NCI-H774 (cell line): ENCODE measurements at places on chromosomes 6 and 20.

DNA sequence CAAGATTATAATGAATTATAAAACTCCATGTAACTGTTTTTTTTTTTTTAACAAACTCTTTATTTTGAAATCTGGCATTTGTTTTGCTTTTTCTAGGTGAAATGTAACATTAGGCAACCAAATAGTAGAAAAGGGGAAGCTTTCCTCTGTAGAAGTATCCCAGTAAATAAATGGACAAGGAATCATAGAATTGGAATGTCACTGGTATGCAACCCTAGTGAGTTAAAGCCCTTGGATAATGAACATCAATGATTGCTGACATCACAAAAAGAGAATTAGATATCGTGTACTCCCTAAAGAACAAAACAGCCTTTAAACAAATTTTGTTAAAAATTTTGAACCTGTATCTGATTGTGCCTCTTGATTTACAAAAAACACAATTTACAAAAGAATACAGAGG is 93.9 kb upstream of the OGFRL1 start:
- DNase-seq, result no peak

DNA sequence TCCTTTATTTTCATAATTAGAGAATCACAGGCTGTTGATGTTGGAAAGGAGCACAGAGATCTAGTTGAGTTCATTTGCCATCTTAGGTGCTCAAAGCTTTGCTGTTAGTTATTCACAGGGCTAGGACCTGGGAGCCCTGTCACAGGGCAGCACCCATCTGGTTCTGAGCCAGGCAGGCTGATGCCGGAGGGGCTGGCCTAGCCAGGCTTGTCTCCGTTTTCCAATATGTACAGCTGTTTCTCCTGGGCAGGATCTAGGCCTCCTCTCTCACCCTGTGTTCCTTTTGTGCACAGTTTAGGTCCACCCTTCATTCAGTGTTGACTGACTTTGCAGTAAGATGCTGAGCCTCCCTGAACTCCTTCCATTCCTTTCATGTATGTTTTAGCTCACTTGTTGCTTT is 33.4 kb downstream of the LRRC1 start:
- DNase-seq, result no peak

- DNase-seq, result no peak
These were observed 89.0 kb upstream of the CDH4 start for GRCh38 chr20:61163031-61163430.

GRCh38 chr6:148164645-148165044 is 178.0 kb upstream of the SASH1 start:
- no peak for DNase-seq

- no peak for DNase-seq
These were observed 510.5 kb upstream of the MAP3K7 start for GRCh38 chr6:91097364-91097763.

GRCh38 chr20:23920408-23921325 is 41.1 kb upstream of the CST5 start:
- DNase-seq, result no peak

DNA sequence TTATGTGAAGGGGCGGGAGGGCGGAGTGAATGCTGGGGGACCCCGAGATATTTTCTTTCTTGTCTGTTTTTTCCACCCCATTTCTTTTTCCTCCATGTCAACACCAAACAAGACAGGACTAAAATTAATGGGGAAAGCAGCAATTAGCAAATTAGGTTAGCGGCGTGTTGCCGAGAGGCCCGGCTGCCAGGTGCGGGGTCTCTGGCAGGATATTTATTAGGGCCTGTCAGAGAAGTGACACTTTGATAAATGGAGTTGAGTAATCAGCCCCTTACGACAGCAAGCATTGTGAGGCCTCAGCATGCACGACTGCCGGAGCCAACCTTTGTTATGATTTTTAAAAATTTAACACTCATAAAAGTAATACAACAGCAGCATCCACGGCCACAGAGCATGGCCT is 193.8 kb downstream of the DHX35 start:
- no peak for DNase-seq

- peak; percentile 81 for DNase-seq
These were observed 75.4 kb upstream of the ADGRB3 start for GRCh38 chr6:68559716-68560115.

GRCh38 chr6:157229713-157230112 is 93.6 kb downstream of the TMEM242 start:
- DNase-seq, result peak; percentile 99

DNA sequence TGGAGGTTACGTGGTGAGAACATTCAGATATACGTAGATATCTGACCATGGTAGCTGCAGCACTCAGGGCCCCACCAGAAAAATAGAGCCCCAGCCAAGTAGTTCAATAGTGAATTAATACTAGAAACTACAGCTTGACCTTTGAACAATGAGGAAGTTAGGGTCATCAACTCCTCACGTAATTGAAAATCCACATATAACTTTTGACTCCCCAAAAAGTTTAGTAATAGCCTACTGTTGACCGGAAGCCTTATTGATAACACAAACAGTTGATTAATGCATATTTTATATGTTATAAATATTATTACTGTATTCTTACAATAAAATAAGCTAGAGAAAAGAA is 117.9 kb downstream of the SNX5 start:
- no peak for DNase-seq

- peak; percentile 72 for DNase-seq
These were observed 533.8 kb upstream of the ID4 start for GRCh38 chr6:19303383-19303782.
